ENCODE measurements at places on chromosomes 2 and 18.

DNA sequence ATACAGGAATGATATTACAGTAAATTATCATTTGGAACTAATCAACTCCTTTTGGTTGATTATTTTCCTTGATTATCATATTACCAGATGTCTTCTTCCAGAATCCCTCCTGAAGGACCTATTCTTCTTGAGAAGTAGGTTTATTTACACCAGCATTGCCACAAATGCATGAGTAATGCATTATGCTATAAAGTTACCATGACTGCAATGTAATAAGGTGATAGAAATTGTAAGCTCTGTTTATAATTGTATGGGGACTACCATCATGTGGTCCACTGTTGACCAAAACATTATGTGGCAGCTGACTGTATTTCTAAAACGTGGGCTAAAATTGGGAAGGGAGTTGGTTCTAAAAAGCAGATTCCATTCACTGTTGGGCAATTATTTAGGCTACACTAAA, 602.2 kb downstream of the NYAP2 start:
- DNase-seq: no peak

DNA sequence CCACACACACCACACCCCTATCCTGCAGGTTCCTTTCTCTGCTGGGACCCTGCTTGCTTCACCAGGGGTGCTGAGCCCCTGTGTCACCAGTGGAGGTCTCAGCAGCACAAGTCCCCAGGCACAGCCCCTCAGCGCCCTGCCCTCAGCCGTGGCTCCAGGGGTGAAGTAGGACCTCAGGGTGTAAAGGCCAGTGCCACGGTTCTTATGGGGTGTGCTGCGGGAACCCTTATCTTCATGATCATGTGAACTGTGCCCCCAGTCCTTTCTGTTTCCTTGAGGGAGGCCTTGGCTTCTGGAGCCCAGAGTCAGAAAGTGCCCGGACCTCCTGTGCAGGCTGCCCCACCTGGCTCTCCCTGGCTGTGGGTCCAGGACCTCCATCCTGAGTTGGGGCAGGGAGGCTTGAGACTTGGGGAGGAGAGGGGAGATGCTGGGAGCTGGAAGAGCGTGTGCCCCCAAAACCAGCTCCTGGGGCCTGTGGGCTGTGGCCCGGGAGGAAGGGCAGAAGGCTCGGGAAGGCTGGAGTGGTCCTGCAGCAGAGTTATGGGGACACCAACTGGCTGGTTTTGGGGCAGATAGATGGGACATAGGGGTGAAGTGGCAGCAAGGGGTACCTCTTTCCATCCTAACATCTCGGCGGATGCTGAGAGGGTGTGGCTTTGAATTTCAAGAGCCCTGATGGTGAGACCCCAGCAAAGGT, 20.2 kb upstream of the KLF11 start:
- no peak for DNase-seq

DNA sequence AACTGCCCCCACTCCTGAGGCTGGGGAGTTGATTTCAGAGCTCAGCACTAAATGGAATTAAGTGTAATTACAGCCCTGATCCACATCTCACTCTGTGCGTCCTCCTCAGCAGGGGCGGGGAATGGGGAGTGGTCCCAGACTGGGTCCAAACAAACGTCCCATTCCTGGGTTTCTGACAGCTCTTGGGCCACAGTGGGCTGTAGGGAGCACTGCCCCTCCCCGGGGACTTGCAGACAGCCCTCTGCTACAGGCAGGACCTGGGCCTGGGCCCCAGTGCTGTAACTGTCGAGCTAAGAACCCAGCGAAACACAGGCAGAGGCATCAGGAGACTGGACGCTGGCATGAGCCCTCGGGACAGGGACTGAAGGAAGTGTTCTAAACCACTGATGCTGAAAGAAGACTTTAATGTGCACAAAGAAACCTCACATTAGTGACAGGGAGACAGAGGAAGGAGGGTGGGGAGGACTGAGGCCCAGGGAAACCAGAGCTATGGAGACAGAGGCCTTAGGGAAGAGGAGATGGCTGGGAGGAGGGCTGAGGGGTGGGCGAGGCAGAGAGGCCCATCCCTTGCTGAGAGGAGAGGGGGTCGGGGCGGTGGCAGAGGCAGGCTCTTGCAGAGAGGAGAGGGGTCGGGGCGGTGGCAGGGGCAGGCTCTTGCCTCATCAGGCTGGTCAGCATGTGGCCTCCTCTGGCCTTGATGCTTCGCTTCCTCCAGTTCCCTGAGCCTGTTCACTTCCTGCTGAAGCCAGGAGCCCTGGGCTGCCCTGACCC, 5.8 kb upstream of the SEMA4C start:
- DNase-seq: no peak

GRCh38 chr18:35688757-35689156, 107.2 kb downstream of the GALNT1 start:
- DNase-seq: no peak

DNA sequence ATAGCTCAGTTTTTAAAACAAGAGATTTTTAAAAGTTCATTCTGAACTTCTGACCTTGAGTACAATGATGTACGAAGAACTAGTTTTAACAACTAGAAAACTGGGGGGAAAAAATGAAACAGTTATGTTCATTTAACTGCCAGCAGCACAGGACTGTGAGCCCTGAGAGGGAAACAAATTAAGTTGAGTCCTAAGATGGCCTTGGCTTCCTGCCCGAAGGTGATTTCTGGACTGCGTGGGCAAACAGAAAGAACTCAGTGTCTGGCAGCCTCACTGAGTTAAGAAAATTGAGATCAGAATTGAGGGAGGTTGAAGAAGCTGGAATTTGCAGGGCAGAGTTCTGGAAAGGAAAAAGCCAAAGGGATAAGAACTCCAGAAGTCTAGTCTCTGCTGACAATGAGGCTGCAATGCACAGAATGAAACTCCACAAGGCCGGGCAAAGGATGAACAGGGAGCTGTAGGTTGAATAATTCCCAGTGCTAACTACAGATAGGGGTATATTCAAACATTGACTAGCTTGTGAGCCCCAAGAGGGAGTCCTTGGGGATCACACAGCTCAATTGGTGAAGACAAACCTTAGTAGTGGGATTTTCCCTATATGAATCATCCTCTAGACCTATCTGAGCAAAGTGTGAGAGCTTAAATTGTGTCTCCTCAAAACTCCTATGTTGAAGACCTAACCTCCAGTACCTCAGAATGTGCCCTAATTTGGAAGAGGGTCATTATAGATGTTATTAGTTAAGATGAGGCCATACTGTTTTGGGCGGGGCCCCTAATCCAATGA, 13.1 kb upstream of the CRACDL start:
- no peak for DNase-seq

DNA sequence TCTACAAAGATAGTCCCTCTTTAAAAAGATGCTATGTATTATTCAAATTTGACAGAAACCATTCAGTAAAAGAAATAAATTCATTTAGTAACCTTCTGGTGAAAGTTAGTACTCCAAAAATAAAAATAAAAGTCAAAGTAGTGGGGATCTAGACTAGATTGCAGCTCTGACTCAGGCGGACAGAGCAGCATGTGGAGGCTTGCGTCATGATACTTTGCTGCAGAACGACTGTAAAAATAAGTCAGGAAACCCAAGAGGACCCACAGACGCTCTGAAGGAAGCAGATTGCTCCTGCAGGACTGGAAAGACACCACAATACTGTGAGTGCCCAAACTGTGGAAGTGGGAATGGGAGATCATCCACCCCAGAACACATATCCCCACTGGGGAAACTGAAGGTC, 301.9 kb downstream of the RIT2 start:
- no peak for DNase-seq

- no peak for DNase-seq
Measured at GRCh38 chr18:8911408-8912340, 190.8 kb upstream of the NDUFV2 start.
